Left ventricle myocardium superior (tissue), 1 donor: ENCODE measurements at places on chromosomes 1 and 21. TPM values are rescaled to one million over a fixed set of nuclear protein-coding genes. Genes with fewer than 3 reads are reported as not detected.

DNA sequence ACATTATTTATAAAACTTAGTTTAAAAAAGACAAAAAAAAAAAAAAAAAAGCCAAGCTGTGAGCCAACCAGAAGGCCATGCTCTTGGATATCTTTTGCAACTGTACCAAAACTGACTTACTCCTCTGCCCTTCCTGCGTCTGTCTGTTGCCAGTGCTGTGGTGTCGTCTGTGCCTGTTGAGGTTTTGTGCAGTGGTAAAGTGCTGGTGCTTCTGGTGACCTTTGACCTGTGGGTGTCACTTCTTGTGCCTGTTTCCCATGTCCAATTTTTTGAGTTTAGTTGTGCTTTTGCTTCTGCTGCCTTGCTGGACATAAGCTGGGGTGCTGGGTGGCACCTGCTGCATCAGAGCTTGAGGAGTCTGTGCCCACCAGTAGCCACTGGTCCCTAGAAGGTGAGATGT lies 41.4 kb downstream of the RNF187 start:
- DNase-seq = no peak

DNA sequence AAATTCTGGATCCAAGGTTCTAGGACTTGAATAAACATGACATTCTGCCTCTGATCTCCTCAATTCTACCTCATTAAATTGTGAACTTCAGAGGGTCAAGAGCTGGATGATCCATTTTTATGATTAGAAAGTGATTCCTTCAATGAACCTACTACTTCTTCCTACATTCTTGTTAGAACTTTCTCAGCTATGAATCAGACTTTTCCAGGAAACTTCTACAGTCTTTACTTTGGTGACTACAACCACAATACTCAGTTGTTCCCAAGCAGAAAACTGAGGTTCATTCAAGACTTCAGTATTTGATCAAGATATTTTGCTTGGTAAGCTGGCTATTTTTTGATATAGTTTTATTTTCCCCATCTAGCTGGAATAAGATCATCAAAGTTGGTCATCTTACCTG lies 51.4 kb downstream of the CDC7 start:
- DNase-seq = no peak

DNA sequence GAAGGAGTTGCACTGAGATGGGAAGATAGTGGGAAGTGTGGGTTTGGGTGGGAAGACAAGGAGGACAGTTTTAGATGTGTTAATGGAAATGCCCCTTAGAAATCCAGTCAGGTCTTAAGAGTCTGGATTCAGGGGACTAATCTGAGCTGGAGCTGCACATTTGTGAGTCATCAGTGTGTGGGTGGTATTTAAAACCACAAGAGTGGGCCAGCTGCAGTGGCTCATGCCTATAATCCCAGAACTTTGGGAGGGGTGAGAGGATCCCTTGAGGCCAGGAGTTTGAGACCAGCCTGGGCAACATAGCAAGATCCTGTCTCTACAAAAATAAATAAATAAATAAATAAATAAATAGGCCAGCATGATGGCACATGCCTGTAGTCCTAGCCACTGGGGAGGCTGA lies 40.9 kb upstream of the SLC6A9 start:
- DNase-seq = no peak

GRCh38 chr1:205168291-205168690 lies 43.2 kb downstream of the DSTYK start:
- no peak for DNase-seq

DNA sequence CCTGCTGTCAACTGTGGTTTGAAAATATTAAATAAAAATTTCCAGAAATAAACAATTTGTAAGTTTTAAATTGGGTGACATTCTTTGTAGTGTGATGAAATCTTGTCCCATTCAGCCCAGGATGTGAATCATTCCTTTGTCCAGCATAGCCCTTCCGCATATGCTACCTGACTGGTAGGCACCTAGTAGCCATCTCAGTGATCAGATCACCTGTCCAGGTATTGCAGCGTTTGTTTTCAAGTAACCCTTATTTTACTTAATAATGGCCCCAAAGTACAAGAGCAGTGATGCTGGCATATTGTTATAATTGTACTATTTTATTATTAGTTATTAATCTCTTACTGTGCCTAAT lies 351.6 kb upstream of the B3GALT2 start:
- no peak for DNase-seq

- DNase-seq = no peak
Observed at GRCh38 chr1:203046984-203047630, 20.8 kb downstream of the PPFIA4 start.

- no peak for DNase-seq
Observed at GRCh38 chr1:62103846-62104245, 90.8 kb upstream of the L1TD1 start.

GRCh38 chr1:21396516-21396915 lies 43.4 kb upstream of the NBPF3 start:
- no peak for DNase-seq

- DNase-seq = no peak
Observed at GRCh38 chr1:15886611-15887167, 39.2 kb downstream of the SPEN start.

DNA sequence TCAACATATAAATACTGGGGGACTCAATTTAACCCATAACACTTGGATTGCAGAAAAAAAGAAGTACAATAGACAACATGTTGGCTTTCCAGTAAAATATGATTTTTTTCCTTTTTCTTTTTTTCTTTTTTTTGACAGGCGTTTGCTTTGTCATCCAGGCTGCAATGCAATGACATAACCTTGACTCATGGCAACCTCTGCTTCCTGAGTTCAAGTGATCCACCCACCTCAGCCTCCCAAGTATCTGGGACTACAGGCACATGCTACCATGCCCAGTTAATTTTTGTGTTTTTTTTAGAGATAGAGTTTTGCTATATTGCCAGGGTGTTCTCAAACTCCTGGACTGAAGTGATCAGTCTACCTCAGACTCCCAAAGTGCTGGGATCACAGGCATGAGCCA lies 1512.0 kb upstream of the PRMT6 start:
- no peak for DNase-seq

DNA sequence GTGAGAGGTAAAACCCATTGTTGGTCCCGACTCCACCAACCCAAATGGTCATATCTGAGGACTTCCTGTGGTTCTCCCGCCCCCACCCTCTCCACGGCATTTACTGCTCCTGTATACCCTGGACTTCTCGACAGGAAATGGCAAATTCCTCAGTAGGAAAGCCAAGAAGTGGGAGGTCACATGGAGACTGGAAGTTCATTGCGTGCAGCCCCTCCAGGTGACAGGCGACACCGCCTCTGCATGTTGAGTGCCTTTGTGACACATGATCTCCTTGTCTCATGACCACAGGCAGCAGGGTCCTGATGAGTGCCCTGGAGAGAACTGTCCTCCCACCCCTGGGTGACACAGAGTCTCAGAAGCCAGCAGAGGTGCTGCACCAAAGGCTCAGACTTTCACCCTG lies 24.2 kb downstream of the ERG start:
- DNase-seq = no peak

GRCh38 chr1:207835958-207836357 lies 75.0 kb downstream of the CD34 start:
- DNase-seq = no peak

GRCh38 chr1:210236840-210237409 lies 4.3 kb downstream of the SERTAD4 start:
- DNase-seq = peak; percentile 75

DNA sequence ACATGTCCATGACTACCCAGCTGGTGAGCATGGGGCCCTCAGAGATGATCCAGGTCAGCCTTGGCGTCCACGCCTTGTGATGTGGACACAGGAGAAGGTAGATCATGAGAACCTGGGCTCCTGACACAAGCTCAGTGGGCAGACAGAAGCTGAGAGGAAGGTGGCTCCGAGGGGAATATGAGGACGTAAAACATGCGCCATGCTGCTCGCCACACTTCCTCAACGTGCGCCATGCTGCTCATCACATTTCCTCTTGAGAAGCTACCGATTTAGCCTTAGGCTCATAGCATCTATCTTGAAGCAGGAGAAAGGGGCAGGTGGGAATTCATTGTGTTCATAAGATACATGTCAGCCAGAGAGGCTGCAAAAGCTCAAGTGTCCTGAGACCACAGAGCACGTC lies 176.9 kb downstream of the KAZN start:
- no peak for DNase-seq

DNA sequence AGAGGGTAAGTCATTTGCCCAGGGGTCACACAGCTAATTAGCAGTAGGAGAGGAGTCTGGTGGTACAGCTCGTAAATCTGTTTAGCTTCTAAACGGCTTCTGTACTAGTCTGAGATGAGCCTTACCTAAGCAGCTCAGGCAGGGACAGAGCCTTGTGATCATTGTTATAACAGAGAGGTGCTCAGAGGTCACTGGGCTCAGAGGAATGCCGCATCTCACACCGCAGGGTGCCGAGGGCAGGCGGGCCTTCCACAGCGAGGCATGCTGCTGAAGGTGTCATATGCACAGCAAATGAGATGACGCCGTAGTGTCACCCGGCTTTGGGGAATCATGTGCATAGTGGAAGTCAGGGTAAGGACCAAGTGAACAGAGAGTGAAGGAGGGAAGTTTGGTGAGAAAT lies 305.2 kb upstream of the FMN2 start:
- DNase-seq = no peak

GRCh38 chr1:164659621-164660411 lies 100.8 kb downstream of the PBX1 start:
- DNase-seq = peak; percentile 36

DNA sequence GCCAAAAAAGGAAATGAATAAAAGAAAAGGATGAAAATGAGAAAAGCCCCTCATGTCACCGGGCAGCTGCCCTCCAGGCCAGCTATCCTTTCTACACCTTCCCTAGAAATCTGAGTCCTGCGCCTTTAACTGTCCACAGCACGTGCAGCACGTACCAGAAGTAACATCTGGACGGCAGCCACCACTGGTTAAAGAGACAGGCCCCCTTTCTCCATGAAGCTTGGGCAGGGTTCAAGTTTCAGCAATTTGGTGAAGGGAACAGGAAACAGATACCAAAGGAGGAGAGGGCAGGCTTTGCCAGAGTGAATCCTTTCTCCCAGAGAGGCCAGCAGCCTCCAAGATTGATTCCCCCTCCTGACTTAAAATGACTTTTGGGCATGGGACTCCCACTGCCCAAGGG lies 3.6 kb upstream of the KIAA2013 start:
- peak; percentile 82 for DNase-seq

DNA sequence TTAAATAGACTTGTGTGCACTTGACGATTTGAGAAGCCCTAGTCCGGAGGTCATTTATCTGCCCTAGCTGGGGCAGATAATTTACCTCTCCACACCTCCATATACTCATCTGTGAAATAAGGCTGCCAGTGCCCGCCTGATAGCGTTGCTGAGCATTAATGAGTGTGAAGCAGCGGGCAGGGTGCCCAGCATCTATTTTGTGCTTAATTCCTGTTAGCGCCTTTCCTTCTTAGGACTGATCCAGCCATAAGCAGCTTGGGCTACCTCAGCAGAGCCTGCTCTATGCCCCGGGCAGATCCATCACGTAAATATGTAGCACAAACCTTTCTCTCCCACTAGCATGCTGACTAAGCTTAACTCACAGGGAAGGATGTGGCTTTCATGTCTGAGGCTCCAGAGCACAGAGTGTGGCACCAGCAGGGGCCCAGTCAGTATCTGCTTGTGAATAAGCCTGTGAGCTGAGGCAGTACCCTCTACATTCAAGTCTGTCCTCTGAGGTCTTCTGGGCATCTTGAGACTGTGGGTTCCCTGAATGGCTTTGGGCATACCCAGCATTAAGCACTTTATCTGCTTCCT lies 21.5 kb upstream of the RNF187 start:
- no peak for DNase-seq

Gene PRDM16
- total RNA-seq = 17.7 TPM

Gene KCNQ4
- total RNA-seq = 1.9 TPM

Gene GUCA2A
- total RNA-seq = not detected

Gene MAP3K21
- 0.50 TPM for total RNA-seq

Gene HMGN1
- total RNA-seq = 75.4 TPM

Gene HRNR
- not detected for total RNA-seq

Gene LCE2C
- total RNA-seq = not detected

Gene CFHR3
- total RNA-seq = not detected

Gene EPHA10
- total RNA-seq = 0.10 TPM

Gene CNKSR1
- total RNA-seq = 1.7 TPM

Gene CHRM3
- 0.30 TPM for total RNA-seq

Gene GALE
- 5.1 TPM for total RNA-seq
